Activated naive CD8-positive, alpha-beta T cell treated with anti-CD3 and anti-CD28 coated beads, Interleukin-2, amount 50 U/mL, for 24 hours (primary cell): ENCODE measurements at places on chromosomes 7 and 10.

DNA sequence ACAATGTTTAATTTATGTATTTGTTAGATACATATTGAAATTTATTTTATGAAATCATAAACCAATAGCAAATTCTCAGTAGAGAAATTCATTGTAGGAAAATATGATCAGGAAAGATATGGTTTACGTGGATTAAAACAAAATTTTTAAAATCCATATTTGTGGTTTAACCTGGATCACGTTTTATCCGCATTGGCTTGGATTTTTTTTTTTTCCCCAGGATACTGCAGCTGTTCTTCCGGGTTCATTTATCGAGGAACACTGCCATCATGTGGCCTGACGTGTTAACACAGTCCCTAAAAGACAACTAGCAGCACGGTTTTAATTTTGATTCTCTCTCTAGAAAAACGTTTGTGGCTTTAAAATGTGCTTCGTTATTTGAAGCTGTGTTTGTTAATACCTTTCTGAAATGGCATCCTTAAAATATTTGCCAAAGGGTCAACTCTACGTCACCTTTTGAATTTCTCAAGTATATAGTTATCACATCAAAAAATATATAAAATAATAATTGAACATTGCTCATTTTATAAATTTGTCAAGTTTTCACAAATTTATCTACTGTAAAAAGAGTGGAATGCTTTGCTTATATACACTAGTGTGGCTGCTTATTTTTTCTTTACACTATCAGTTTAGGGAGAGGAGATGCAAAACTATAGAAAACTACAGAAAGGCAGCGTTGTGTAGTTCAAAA lies 8.7 kb upstream of the ASB4 start:
- H3K4me1 ChIP-seq = no peaks in the 10 kb centered on the region
- H3K36me3 ChIP-seq = no peaks in the 10 kb centered on the region
- peak; percentile 30 for DNase-seq
- H3K4me3 ChIP-seq = no peak overlapping the region

DNA sequence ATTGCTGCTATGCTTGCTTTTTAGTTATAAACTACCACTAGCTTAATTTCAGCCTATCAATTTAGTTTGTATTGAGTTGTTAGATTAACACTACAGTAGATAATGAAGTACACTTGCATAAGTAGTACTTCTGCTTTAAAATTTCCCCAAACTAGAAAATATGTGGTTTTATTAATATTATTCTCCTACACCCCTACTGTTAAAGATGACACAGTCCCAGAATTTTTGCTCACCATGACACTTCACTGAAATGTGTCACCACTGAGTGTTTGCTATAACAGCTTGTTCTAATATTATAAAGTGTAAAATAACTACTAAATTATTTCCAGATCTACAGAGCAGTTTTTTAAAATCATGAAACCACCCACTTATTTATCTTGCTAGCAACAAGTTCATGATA lies 31.6 kb downstream of the RHEB start:
- no peak overlapping the region for H3K27ac ChIP-seq
- no peak for DNase-seq
- peaks cover 25% of the 10 kb centered on the region for H3K4me1 ChIP-seq
- H3K27me3 ChIP-seq = no peaks in the 10 kb centered on the region
- H3K4me3 ChIP-seq = no peak overlapping the region

DNA sequence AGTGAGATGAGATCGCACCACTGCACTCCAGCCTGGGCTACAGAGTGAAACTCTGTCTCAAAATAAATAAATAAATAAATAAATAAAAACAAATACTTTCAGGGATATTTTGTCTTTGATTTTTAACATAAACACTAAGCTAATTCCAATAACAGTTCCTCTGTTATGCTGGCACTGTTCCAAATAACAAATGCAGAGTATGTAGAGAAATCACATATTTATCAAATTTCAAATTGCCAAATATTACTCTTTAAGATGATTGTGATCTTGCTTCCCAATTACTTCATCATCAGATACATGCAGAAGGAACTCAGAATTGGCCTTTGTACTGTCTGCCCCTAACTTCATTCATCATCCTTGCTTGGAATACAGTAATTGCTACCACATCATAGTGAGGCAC lies 19.7 kb downstream of the FAM24A start:
- peaks cover 1% of the 10 kb centered on the region for H3K4me1 ChIP-seq
- no peak overlapping the region for H3K27ac ChIP-seq
- H3K27me3 ChIP-seq = no peaks in the 10 kb centered on the region
- DNase-seq = no peak
- no peak overlapping the region for H3K4me3 ChIP-seq

GRCh38 chr7:99784007-99784406 lies at the start of gene CYP3A4:
Gene CYP3A4, minus strand, starts transcription at chr7:99784184. Its CDS starts 103 bp downstream, at chr7:99784081.
- H3K4me1 ChIP-seq = peaks cover 34% of the 10 kb centered on the region
- no peak within 1 kb of the TSS for H3K4me3 ChIP-seq
- H3K27me3 ChIP-seq = peaks cover 11% of the 10 kb centered on the region
- DNase-seq = no peak
- no peak within 1 kb of the TSS for H3K27ac ChIP-seq

GRCh38 chr7:115704884-115705283 lies 325.7 kb downstream of the TFEC start:
- no peak overlapping the region for H3K4me3 ChIP-seq
- H3K27me3 ChIP-seq = no peaks in the 10 kb centered on the region

DNA sequence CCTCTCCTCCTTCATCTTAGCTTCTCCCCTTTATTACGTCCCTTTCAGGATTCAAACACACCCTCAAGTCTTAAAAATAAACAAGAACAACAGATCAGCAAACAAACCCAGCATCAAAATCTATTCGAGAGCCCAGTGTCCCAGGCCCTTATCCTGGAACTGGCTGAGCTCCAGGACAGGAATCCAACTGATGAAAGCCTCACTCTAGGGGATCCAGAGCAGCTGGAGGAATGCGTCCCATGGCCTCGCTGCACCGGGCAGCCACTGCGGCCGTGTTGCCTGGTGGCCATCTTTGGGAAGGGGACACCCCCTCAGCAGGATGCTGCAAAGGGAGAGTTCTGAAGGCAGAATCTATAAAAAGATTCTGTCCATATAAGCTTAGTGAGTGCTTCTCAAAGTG lies 156.5 kb upstream of the BMPER start:
- H3K27ac ChIP-seq = no peak overlapping the region
- no peaks in the 10 kb centered on the region for H3K4me1 ChIP-seq
- H3K27me3 ChIP-seq = no peaks in the 10 kb centered on the region
- DNase-seq = no peak
- H3K4me3 ChIP-seq = no peak overlapping the region

GRCh38 chr10:72344932-72345331 lies 9.8 kb downstream of the DNAJB12 start:
- no peak for DNase-seq
- peaks cover 25% of the 10 kb centered on the region for H3K36me3 ChIP-seq
- H3K27me3 ChIP-seq = no peaks in the 10 kb centered on the region

DNA sequence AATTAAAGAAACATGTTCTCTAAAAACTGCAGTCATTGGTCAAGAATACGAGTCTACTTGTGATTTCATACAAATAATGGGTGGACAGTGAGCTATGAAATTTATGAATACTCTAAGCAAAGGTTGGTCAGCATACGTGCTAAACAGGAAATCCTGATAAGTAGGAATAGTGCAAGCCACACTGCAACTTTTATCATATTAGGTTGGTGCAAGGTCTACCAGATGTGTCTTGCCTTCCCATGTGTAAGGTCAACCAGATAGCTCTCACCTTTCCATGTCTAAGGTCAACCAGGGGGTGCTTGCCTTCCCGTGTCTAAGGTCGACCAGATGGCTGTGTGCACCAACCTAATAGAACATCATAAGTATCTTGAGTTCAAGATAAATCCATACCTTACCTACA lies 2.0 kb upstream of the ITGB1 start:
- H3K27me3 ChIP-seq = peaks cover 7% of the 10 kb centered on the region
- no peak for DNase-seq
- peak overlapping the region; percentile 84 for H3K4me3 ChIP-seq
- no peaks in the 10 kb centered on the region for H3K36me3 ChIP-seq

DNA sequence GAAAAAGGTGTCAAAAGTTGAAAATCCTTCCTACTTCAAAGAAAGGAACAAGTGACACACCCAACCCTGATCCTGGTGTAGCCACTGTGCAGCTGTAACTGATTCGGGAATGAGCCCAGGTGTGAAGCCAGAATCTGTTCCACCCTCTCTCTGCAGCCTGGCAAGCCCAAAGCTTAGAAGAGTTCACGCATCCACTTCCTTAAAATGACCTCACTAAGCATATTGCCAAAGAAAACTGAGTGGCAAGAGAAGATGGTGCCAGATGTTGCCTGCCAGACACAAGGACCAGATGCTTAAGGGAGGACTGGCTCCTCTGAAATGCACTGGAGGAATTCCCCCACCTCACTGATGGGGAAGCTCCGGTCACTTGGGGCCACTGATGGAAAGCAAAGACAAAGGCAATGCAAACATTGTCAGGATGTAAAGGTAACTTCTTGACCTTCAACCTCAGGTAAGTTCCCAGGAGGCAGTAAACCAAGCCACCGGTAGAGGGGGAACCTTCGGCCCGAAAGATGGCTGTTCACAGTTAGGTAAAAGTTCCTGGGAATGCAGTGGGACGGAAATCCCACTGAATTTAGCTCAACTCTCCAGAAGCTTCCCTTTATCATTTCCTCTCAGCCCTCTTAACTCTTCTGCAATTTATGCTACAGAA lies 554.9 kb downstream of the KCNMA1 start:
- H3K4me1 ChIP-seq = no peaks in the 10 kb centered on the region
- no peak overlapping the region for H3K4me3 ChIP-seq
- no peak overlapping the region for H3K27ac ChIP-seq
- H3K27me3 ChIP-seq = no peaks in the 10 kb centered on the region

GRCh38 chr7:157139111-157139809 lies 534 bp downstream of the UBE3C start:
- peak; percentile 51 for DNase-seq
- H3K36me3 ChIP-seq = peaks cover 39% of the 10 kb centered on the region

- H3K4me3 ChIP-seq = no peak overlapping the region
- DNase-seq = no peak
- no peaks in the 10 kb centered on the region for H3K4me1 ChIP-seq
- H3K27ac ChIP-seq = no peak overlapping the region
- H3K36me3 ChIP-seq = no peaks in the 10 kb centered on the region
Observed at GRCh38 chr10:55033061-55033460, 232.0 kb upstream of the PCDH15 start.

GRCh38 chr10:76882245-76882644 lies 755.4 kb downstream of the KCNMA1 start:
- peaks cover 2% of the 10 kb centered on the region for H3K4me1 ChIP-seq
- H3K4me3 ChIP-seq = no peak overlapping the region
- no peaks in the 10 kb centered on the region for H3K36me3 ChIP-seq
- DNase-seq = no peak

- peaks cover 93% of the 10 kb centered on the region for H3K4me1 ChIP-seq
- DNase-seq = peak; percentile 32
- H3K36me3 ChIP-seq = peaks cover 33% of the 10 kb centered on the region
- H3K4me3 ChIP-seq = peak overlapping the region; percentile 37
Observed at GRCh38 chr7:55557666-55558188, 14.6 kb downstream of the VOPP1 start.

GRCh38 chr10:4330636-4331035 lies 495.4 kb upstream of the AKR1E2 start:
- H3K27ac ChIP-seq = no peak overlapping the region
- H3K36me3 ChIP-seq = no peaks in the 10 kb centered on the region
- no peaks in the 10 kb centered on the region for H3K27me3 ChIP-seq
- H3K4me3 ChIP-seq = no peak overlapping the region
- DNase-seq = no peak

DNA sequence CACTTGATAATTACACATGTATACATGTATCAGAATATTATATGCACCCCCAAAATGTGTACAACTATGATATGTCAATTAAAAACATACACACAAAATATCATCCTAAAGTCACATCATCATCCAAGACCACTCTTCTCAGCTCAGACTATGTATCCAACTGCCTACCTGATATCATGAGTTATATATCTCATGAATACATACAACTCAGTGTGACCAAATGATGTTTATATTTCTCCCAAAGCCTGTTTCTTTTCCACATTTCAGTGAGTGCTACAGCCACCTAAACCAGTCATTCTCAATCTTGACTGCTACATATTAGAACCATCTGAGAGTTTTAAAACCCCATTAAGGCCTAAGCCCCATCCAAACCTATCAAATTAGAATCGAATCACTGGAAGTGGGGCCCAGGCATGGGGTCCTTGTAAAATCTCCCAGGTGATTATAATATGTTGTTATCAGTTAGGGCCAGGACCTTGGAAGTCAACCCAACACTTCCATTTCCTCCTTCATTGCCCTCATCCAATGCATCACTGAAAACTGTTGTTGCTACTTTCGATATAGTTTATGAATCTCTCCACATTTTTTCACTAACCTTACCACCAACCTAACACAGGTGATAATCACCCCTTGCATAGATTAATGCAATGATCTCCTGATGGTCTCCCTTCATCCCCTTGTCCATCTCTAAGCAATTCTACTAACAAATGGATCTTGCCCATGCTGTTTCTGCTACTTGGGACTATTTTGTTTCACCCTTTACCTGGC lies 53.8 kb upstream of the ITGB8 start:
- no peaks in the 10 kb centered on the region for H3K27me3 ChIP-seq
- H3K4me3 ChIP-seq = no peak overlapping the region
- no peaks in the 10 kb centered on the region for H3K36me3 ChIP-seq
- H3K4me1 ChIP-seq = no peaks in the 10 kb centered on the region

GRCh38 chr10:123147635-123148413 lies at the start of gene HMX2:
Gene HMX2, plus strand, starts transcription at chr10:123148136. Its CDS starts 243 bp downstream, at chr10:123148379.
- H3K4me1 ChIP-seq = peaks cover 64% of the 10 kb centered on the region
- DNase-seq = no peak
- peaks cover 69% of the 10 kb centered on the region for H3K27me3 ChIP-seq
- H3K27ac ChIP-seq = peak within 1 kb of the TSS; percentile 23
- H3K4me3 ChIP-seq = peak within 1 kb of the TSS; percentile 49
- H3K36me3 ChIP-seq = no peaks in the 10 kb centered on the region

GRCh38 chr7:37180828-37181549 lies 267.7 kb downstream of the ELMO1 start:
- H3K4me1 ChIP-seq = peaks cover 8% of the 10 kb centered on the region
- H3K27ac ChIP-seq = no peak overlapping the region
- DNase-seq = no peak

- no peak for DNase-seq
- H3K27me3 ChIP-seq = peaks cover 8% of the 10 kb centered on the region
- no peaks in the 10 kb centered on the region for H3K4me1 ChIP-seq
- no peak overlapping the region for H3K27ac ChIP-seq
- H3K4me3 ChIP-seq = no peak overlapping the region
Observed at GRCh38 chr7:45702751-45703150, 128.6 kb downstream of the ADCY1 start.

GRCh38 chr10:55287346-55287745 lies 486.3 kb upstream of the PCDH15 start:
- H3K4me1 ChIP-seq = no peaks in the 10 kb centered on the region
- H3K27ac ChIP-seq = no peak overlapping the region
- no peak for DNase-seq
- no peaks in the 10 kb centered on the region for H3K27me3 ChIP-seq
- H3K36me3 ChIP-seq = no peaks in the 10 kb centered on the region
- no peak overlapping the region for H3K4me3 ChIP-seq
